ENCODE measurements at places on chromosomes 11 and 22.
A peak's percentile ranks its signal among the peaks of the same experiment; 100 is the strongest.

DNA sequence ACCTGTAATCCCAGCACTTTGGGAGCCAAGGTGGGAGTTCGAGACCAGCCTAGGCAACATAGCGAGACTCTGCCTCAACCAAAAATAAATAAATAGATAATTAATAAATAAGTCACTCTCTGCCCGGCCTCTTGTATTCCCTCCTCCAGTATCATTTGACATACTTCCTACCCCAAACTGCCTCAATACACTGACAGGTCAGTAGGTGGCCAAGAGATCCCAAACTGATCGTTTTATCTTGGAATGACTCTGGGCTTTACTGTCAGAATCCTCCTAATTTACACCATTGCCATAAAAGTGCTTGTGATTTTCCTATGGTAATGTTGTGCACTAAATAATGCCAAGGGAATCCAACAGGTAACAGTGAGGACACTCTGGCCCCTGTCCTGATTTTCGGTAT is 94.2 kb downstream of the PDHX start:
- DNase-seq: no peak

GRCh38 chr11:126607776-126608541 is 252.5 kb downstream of the ST3GAL4 start:
- DNase-seq: no peak

DNA sequence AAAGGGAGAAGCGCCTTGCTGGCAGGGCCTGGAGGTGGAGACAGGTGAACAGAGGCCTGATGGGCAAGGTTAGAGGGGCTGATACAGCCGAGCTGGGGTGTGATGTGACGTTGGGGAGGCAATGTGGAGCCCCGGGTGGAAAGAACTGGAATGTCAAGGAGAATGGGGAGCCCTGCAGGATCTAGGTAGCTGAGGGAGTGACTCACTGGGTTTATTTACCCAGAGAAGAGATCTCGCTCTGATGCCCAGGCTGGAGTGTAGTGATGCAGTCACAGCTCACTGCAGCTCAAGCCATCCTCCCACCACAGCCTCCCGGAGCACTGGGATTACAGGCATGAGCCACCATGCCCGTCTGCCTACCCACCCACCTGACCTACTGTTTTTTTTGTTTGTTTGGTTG is 1.9 kb upstream of the CYB5R3 start:
- DNase-seq: no peak

GRCh38 chr11:44082645-44083044 is 12.8 kb upstream of the EXT2 start:
- no peak for DNase-seq

DNA sequence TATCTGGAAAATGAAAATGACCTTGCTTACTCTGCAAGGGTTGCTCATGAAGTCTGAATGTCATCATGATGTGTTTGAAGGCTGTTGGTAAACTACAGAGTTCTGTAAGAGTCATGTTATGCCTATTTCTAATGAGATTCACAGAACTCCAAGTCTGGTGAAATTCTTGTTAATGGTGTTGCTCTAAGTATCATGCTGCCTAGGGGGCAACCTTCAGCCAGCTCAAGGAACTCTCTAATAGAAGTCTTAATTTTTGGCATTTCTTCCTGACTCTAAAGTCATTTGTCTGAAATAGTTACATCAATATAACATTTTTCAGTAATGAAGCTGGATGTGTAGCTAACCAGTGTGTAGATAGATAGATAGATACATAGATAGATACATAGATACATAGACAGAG is 302.8 kb downstream of the FAT3 start:
- DNase-seq: no peak

DNA sequence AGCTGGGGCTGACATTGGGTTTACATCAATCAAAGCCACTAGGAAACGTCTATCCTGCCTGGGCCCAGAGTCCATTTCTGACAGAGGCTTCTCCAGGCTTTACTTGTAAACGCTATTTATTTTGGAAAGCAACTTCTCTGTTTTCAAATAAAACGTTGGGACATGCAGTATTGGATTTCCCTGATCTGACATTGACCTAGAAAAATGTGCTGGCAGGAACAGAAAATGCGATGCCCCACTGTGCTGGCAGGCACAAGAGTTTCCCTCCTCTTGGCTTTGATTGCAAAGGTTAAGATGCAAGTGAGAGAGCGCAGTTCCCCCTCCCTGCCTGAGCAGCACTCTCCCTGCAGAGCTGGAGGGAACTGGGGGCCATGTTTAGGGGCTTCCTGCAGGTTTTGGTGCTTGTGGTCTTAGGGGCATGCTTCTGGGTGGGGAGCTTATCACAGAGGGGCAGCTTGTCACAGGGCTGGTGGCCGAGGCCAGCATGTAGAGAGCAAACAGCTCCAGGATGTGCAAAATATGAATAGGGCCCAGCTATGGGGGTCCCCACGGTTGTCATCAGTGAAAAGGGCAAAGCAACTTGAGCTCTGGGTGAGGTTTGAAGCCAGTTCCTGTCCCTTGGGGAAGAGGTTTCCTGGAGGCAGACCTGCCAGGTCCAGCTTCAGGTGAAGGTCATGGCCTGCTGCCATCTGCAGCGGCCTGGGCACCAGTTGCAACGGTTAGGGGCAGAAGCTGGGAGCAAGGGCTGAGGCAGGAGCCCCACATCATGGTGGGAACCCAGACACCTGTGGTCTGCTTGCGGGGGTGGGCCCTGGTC is 42.3 kb upstream of the DKK3 start:
- DNase-seq: no peak

GRCh38 chr11:75743711-75744563 is 24.6 kb upstream of the DGAT2 start:
- DNase-seq: no peak

GRCh38 chr11:8093931-8094575 is 13.0 kb downstream of the TUB start:
- no peak for DNase-seq

DNA sequence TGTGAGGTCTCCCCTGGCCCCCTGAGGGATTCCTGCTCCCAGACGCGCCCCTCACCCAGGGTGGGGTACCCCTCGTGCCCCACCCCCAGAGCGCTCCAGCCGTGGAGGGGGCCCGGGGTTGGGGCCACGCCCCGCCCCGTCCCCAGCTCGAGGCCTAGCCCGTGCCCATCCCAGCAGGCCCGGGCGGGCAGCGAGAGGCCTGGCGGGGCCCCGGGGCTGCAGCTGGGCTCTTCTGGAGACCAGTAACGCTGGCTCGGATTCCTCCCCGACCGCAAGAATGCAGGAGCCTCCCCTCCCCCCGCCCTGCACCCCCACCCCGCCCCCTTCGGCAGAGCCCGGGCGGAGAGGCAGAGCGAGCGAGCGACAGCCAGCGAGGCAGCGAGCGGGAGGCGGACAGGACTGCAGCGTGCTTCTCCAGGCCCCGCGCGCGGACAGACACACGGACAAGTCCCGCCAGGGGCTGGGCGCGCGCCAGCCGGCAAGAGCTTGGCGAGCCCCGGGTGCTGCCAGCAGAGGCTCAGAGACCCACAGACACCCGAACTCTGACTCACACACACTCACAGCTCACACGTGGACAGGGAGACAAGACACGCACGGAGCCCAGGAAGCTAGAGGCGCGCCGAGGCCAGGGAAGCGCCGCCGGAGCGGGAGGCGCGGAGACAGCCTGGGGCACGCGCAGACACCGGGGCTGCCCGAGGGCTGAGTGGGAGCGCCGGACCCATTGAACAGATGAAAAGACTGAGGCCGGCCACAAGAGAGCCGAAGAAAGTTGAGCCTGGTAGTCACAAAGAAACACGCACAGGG is 15.2 kb downstream of the BCL9L start:
- DNase-seq: no peak

- DNase-seq: no peak
These were observed 424 bp upstream of the ADORA2A start for GRCh38 chr22:24426851-24427499.

GRCh38 chr22:50010676-50011446 is 1.7 kb downstream of the IL17REL start:
- peak; percentile 56 for DNase-seq

DNA sequence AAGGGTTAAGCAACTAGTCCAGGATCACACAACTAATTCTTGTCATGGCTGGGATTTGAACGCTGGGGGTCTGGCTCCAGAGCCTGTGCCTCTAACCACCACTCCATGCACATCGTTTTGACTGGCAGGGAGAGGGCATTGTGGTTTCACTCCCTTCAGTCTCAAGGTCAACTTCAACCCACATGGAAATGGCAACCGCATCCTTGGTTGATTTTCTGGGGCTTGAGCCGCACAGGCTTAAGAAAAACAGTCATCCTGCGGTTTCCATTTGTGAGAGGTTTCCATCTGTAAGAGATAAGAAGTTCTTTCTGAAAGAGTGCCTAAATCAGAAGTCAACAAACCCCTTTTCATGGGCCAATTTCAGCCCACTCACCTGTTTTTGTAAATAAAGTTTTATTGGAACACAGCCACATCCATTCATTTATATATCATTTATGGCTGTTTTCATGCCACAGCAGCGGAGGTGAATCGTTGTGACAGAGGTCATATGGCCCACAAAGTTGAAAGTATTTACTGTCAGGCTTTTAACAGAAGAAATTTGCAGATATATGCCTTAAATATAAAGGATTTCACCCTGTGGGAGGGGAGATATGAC is 65.7 kb downstream of the SGSM1 start:
- no peak for DNase-seq

GRCh38 chr11:100849009-100849900 is 162.2 kb downstream of the ARHGAP42 start:
- DNase-seq: no peak

DNA sequence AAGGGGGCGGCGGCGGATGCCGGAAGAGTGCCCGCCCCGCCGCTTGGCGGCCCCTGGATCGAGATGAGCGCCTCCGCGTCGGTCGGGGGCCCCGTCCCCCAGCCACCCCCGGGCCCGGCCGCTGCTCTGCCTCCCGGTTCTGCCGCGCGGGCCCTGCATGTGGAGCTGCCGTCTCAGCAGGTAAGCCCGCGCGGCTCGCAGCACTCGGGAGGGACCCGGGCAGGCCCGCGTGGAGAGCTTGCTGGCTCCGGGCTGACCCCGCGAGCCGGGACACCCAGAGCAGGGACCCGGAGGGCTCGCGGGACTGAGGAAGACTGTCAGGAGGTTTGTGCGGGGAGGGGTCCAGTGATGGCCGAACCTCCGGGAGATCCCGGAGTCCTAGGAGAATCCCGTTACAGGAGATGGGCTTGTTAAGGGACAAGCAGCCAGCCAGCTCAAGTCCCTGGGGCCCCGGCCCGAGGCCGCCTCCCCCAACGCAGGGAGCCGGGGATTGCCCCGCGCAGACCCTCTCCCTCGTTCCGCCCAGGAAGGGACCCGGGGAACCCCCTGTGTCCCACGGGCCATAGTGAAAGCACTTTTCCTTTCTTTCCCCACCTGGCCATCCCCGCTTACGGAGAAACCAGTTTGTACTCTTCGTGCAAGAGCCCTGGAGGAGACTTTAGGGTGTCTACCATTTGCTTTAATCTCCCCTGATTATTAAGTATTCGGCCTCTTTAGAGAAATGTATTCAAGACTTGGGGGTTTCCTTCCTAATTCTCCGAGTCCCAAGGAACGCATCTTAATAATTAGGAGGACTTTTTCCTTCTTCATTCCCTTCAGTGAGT is 547 bp downstream of the UVRAG start:
- DNase-seq: peak; percentile 25

DNA sequence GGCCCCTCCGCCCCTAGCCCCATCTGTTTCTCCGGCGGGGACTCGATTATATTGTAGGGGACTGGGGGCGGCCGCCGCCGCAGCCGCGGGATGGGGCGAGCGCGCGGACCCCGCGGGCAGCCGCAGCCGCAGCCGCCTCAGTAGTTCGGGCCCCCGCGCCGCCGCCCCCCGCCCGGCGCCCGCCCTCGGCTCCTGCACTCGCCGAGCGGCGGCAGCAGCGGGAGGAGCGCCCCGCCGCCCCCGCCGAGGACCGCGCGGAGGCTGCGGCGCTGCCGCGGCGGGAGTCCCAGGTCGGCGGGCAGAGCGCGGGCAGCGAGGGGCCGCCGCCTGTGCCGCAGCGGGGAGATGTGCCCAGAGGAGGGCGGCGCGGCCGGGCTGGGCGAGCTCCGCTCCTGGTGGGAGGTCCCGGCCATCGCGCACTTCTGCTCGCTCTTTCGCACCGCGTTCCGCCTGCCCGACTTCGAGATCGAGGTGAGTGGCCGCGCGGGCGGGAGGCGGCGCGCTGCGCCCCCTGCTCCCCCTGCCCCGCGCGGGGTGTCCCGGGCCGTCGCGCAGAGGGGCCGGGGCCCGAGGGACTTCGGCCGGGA is at the start of gene CECR2:
TSS of gene CECR2 (plus strand) at position 22 of the 587 bp plus-strand sequence. CDS start at position 346, 324 bp downstream.
- peak; percentile 19 for DNase-seq

DNA sequence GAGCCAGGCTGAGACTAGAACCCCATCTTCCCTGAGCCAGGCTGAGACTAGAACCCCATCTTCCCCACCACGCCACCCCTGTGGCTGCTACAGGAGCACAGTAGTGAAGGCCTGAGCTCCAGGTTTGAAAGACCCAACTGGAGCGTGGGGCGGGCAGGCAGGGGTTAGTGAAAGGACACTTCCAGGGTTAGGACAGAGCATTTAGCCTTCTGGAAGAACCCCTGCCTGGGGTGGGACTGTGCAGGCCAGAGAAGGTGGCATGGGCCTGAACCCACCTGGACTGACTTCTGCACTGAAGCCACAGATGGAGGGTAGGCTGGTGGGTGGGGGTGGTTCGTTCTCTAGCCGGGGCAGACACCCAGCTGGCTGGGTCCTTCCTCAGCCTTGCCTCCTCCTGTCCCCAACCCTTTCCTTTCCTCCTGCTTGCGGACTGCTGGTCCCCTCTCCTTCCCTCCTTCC is 24.1 kb downstream of the SUN2 start:
- DNase-seq: no peak

DNA sequence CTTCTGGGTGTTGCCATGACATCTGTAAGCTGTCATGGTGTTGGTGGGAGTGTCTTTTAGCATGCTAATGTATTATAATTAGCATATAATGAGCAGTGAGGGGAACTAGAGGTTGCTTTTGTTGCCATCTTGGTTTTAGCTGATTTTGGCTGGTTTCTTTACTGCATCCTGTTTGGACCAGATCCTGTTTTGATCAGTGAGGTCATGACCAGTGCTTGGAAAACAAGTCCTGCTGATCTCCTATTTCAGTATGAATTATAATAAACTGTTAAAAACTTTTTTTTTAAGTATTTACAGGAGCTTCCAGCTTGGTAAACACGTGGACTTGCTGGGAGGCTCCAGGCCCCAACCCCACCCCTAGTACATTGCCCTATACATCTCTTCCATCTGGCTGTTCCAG is 30.5 kb upstream of the P4HA3 start:
- DNase-seq: no peak

- DNase-seq: no peak
These were observed 247.0 kb upstream of the CCDC90B start for GRCh38 chr11:83533166-83533565.

DNA sequence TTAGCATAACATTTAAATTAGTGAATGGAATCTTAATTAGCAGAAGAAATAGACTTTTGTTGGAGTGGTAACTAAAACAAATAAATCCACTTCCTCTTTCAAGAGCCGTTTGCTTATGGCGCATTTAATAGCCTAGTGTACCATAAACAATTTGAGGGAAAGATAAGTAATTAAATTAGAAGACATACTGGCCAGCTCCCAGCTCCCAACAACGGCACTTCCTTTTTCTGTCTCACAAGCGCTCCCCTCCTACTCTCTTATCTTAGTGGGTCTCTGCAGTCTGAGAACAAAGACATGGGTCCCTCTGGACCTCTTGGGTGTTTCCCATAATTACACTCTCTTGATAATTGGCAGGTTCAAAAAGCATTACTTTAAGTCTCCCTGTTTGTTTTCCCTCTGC is 146.0 kb downstream of the OPCML start:
- DNase-seq: no peak

All from inflammatory macrophage treated with lipopolysaccharide for 1 hour (primary cell).